ENCODE measurements at places on chromosomes 5 and 9.
A peak's percentile ranks its signal among the peaks of the same experiment; 100 is the strongest.

- DNase-seq = peak; percentile 50
Observed at GRCh38 chr9:79858508-79858907, 286.7 kb downstream of the TLE4 start.

- DNase-seq = no peak
Observed at GRCh38 chr5:83015676-83016075, 61.5 kb downstream of the TMEM167A start.

GRCh38 chr5:146726020-146726419 lies 152.5 kb downstream of the PPP2R2B start:
- no peak for DNase-seq

- no peak for DNase-seq
Observed at GRCh38 chr9:38292480-38292879, 100.0 kb upstream of the ALDH1B1 start.

DNA sequence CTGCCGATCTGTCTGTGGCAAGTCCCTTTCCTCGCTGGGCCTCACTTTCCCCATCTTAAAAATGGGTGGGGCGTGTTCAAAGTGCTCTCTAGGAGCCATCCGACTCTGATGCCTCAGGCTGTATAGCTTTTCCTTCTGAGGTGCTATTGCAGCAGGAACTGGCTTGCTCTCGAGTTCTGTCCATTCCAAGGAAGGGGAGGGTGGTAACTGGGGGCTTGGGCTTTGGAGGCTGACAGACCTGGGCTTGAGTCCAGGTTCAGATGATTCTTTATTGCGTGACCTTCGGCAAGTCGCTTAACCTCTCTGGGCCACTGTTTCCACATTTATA lies 139.5 kb downstream of the RGS3 start:
- no peak for DNase-seq

DNA sequence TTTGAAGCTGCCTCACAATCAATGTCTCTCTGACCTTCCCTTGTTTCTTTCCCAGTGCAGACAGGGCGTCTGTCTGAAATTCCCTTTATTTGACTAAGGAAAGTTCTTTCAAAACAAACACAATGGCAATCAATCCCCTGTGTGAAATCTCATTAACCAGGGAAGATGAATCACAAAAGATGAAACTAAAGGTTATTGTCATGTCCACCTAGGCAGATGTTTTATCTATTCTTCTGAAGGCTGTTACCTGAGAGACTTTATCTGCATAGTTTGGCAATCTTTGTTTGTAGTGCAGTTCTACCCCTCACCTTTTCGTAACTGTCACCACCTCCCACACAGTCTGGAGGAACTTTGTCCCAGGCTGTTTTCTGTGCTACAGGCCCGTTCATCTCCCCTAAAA lies 217.5 kb upstream of the RIOK2 start:
- DNase-seq = no peak

GRCh38 chr5:6583049-6583880 lies 49.6 kb downstream of the NSUN2 start:
- peak; percentile 14 for DNase-seq

GRCh38 chr9:124213396-124213795 lies 44.4 kb upstream of the NEK6 start:
- DNase-seq = no peak

DNA sequence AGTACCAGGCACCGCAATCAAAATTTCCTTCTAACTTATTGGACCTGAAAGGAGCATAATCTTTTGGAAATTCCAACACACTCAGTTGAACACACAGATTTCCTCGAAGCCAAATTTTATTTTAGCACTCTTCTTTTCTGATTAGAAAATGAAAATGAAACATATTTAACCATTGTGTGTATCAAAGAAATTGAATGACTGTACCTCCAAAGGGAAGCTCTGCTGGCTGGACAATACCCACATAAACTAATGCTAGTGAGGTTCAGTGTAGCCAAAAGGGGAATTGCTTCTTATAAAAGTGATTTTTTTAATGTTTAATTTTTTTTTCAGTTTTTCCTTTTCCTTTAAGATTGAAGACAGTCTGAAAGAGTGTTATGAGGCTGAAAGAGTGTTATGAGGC lies 239.6 kb upstream of the NREP start:
- DNase-seq = no peak
